NCI-H526 treated with DMSO at 0.1 percent for 48 hours (cell line): ENCODE measurements at places on chromosomes 5 and 9.

- no peak for DNase-seq
Observed at GRCh38 chr9:87834357-87834756, 48.3 kb upstream of the SPATA31E1 start.

DNA sequence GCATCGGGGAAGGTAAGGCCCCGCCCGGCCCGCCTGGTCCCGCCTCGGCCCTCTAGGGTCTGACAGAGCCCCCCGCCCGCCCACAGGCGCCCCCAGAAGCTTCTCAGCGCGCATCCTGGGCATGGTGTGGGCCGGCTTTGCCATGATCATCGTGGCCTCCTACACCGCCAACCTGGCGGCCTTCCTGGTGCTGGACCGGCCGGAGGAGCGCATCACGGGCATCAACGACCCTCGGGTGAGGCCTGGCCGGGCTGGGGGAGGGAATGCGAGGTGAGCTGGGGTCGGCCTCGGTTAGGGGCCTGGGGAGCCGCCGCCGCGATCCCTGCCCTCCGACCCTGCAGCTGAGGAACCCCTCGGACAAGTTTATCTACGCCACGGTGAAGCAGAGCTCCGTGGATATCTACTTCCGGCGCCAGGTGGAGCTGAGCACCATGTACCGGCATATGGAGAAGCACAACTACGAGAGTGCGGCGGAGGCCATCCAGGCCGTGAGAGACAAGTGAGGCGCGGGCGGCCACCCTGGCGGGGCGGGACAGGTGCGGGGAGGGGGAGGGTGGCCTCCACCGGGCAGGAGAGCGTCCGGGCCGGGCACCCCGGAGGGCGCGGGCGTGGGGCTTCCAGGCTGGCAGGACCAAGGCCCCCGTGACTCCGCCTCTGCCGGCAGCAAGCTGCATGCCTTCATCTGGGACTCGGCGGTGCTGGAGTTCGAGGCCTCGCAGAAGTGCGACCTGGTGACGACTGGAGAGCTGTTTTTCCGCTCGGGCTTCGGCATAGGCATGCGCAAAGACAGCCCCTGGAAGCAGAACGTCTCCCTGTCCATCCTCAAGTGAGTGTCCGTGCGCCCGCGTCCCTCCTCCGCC is 7.1 kb downstream of the LRRC26 start:
- peak; percentile 1 for DNase-seq

GRCh38 chr9:73216100-73216499 is 64.4 kb downstream of the ANXA1 start:
- no peak for DNase-seq

GRCh38 chr5:126868338-126869004 is 91.5 kb downstream of the LMNB1 start:
- no peak for DNase-seq

DNA sequence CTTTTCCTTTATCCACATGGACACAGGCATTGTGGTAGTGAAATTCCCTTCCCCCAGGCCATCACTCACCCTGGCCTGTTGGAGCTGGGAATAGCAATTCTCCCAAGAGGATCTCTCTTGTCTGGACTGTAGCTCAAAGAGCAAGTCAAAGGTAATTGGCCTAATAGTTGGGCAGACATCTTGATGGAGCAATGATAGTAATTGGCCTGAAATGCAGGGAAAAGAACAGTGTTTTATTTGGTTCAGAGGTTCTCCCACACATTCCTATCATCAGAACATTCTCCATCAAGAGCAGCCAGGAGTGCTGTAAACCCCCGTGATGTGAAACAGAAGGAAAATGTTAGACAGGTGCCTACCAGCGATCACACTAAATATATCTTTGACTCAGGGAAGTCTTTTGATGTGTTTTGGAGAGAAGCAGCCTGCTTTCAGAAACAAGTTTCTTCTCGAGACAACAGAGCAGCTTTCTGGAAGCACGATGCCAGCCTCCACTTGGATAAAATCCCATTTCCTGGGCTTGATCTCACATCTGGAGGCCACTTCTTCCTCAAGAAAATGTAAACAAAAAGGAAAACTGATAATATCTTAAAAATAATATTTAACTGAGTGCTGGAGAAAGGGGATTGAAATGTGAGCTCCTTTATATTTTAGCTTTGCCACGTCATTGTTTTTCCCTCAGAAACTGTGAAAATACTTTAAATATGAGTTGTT is 198.1 kb upstream of the WWC1 start:
- DNase-seq = no peak

DNA sequence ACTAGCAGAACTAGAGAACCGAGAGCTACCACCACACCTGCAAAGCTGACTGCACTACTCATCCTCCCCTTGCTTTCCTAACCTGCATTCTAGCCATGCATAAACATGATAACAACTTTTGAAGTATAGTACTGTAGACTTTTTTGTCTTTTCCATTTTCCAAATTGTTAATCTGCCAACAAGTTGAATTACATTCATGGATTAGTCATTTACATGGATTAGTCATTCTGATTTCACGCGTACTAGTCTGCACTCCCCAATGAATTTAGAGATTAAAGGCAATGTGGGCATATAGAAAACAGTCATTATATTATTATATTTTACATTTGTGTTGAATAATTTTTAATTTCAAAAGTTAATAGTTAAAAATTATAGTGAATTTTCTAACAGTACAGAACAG is 81.4 kb downstream of the EDIL3 start:
- DNase-seq = no peak
